ENCODE measurements at places on chromosomes 2 and 18.

- no peak for DNase-seq
Measured at GRCh38 chr18:31493941-31494340, 4.0 kb upstream of the DSG2 start.

DNA sequence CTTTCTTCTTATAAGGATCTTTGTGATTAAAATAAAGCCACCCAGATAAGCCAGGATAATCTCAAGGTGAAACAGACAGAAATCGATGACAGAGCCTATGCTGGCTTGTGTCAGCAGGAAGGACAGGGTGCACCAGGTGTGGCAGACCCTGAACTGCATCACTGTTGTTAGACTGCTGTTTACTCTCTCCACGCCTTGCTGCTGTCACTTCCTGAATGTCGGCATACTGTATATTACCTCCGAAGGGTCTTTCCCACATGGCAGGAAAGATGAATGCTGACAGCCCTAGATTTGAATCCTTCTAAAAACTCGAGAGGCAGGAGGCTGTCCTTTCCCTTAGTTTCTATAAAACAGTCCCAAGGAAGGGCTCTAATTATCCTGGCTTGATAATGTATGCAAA, 18.9 kb upstream of the TMEM163 start:
- no peak for DNase-seq

DNA sequence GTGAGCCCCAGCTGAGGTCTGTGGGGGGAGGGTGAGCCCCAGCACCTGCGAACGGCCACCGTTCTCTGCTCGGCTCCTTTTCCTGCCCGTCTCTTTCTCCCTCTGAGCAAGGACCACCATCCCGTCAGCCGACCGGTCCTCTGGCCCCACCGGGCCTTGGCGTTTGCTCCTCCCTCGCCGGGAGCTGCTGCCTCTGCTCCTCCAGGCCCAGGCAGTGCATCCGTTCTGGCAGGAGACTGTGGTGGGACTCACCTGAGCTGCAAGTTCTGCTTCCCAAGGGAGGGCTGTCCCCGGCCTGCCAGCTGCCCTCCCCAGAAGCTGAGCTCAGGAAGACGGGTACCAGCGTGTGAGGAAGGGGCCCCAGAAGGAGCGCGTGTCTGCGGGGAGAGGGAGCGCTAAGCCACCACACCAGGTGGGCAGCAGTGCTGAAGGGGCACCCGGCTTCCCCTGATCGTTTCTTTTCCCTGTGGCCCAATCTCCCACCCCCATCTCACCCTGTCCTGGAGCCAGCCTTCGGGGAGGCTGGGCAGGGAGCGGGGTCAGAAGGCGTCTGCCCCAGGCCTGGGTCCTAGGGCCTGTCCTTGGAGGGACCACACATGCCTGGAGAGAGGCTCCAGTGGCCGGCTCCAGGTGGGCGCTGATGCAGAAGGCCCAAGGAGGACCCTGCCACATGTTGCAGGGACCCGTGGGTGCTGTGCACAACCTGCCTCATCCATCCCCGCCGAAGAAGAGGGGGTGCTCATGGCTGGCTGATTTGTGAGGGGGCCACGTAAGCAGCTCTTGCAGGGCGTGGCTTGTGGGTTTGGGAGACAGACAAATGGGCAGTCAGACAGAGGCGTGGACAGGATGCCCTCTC, 2.5 kb upstream of the RTP5 start:
- peak; percentile 63 for DNase-seq

DNA sequence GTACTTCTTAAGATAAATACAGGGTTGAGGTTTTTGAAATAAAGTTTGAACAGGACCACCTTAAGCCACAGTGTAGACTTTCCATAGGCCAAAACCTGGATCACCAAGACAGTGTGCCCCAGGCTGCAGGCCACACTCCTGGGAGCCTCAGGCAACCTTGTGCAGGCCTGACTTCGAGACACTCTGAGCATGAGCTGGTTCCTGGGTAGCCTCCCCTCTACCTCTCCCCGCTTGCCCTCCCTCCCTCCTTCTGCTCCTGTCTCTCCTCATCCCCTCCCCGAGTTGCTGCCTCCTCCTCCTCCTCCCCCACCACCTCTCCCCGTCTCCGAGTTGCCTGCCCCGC, 10.6 kb upstream of the PROC start:
- DNase-seq, result no peak

DNA sequence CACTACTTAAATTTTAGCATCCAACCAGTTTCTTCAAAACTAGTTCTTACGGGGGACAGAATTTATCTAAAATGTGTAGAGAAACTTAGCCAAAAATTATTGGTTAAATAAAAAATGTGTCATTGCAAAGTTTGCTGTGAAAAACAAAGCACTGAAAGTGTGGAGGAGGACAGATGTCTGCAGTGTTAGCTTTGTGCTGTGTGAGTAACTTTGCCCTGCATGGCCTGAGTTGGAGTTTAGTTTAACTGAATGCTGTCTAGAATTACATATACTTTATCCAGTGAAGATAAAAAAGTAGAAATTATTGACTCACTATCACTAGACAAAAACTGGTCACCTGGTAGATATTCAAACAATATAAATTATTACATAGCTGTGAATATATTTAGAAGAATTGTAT, 1225.2 kb upstream of the CELF4 start:
- no peak for DNase-seq

DNA sequence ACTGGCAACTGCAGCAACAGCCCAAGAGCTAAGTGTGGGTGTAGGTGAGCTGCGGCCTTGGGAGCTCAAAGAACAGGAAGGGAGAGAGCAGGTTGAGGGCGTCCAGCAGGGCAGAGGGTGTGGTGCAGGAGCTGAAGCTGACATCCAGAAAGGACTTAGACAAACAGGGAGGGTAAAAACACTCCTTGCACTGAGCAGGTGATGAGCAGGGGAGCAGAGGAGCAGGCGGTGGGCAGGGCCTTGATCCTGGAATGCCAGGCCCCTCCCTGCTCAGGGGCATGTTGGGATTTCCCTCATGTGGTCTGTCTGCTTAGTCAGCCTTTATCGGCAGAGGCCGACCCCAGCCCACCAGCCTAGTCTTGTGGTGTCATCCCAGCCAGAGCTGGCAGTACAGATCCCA, 63.6 kb downstream of the VSNL1 start:
- DNase-seq, result no peak

GRCh38 chr2:28735511-28735910, 16.1 kb upstream of the PPP1CB start:
- no peak for DNase-seq

DNA sequence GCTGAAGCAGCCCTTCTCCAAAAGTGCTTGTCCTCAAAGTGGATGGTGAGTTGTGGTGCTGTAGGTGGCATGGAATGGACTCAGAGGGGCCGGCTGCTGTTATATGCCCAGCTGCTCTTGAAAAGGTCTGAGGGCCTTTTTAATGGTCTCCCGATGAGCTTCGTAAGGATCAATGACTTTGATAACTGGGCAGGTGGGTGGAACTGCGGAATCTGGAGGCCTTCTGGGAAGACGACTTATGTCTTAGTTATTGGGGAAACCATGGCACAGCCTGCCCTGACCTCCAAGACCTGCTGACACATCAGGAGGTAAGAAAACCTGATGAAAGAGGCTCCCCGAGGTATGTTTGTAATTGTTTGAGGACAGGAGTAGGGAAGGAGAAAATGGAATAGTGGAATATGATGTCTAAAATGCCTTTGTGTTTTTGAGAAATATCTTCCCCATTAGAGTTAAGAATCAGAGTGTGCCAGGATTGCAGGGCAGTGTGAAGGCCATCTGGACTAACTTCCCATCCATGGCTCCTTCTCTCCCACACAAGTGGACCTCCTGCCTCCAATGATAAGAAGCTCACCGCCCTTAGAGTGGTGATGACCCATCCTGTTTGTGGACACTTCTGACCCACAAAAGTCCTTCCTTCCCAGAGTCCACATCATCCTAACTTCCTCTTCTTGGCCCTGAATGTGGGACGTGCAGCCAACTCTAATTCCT, 236.1 kb downstream of the FHOD3 start:
- no peak for DNase-seq

- DNase-seq, result no peak
Measured at GRCh38 chr18:3911413-3911812, 461.4 kb downstream of the TGIF1 start.

GRCh38 chr2:60838481-60838880, 42.9 kb upstream of the REL start:
- no peak for DNase-seq

DNA sequence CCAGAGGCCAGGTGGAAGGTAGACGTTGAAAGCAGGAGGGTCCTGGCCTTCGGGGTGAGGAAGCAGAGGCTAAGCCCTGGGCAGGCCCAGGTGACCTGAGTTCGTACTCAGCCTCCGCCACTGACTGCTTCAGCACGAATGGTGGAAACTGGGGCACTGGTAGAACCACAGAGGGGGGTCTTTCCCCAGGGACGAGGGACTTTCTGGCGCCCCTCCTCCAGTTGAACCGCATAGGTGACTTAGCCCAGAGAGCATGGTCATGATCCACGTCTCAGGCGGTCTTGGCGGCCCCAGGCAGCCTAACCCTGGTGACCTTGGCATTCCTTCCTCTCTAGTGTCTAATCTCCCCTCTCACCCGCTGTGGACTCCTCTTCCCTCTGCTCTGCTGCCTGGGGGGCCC, 30.2 kb downstream of the INHBB start:
- DNase-seq, result peak; percentile 42

- DNase-seq, result no peak
Measured at GRCh38 chr2:172972005-172972619, 103.5 kb upstream of the MAP3K20 start.

DNA sequence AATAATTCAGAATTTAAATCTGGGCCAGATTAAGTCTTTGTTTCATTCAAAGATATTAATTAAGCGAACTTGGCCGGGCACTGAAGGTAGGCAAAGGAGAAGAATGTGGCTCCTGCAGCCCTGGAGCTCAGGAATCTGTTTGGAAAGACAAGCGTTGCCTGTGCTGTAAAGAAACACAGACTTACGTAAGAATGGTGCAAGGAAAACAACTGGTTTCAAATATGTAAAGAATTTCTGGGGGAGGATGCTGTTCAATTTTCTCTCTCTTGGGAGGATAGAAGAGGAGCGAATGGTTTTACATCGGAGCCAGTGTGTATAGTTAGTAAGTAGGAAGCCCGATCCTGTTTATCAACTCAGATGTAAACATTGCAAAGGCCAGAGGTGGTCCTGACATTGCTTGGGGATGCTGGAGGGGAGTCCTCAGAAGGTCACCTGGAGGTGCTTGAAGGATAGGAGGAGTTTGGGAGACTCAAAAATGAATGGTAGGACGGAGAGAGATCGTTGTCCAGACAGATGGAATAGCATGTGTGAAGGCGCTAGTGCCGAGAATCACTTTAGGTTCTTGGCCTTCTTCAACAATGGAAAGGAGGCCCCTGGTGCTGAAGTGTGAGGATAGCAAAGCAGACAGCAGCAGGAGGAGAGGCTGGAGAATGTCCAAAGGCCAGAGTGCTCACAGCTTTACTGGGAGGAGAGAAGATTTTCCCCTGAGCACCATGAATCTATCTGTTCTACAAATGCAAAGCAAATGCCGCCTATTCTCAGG, 456.1 kb downstream of the LPIN1 start:
- no peak for DNase-seq

DNA sequence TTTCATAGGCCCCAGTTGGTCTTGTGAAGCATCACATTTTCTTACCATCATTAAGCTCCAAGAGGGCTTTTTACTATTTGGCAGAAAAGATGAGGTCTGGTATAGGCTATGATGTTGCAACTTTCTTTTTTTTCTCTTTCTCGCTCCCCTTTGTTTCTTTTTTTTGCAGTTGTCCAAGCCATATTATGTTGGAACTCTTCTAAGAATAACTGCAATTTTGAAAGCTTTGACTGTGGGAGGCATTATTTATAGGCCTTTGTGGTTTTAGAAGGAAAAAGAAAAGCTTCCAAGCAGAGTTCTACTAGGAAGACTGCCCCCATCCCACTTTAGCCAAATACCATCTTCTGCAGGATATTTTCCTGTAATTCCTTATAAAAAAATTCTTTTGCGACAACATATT, 571.6 kb downstream of the ARHGAP15 start:
- no peak for DNase-seq

GRCh38 chr2:215716956-215717355, 281.1 kb upstream of the FN1 start:
- DNase-seq, result no peak

GRCh38 chr18:62979176-62979575, 263.8 kb downstream of the PHLPP1 start:
- no peak for DNase-seq

GRCh38 chr2:25879133-25879730, 945 bp upstream of the ASXL2 start:
- no peak for DNase-seq

- no peak for DNase-seq
Measured at GRCh38 chr2:120301284-120301683, 44.7 kb upstream of the INHBB start.

GRCh38 chr2:227816507-227817294, 3.1 kb downstream of the CCL20 start:
- no peak for DNase-seq

DNA sequence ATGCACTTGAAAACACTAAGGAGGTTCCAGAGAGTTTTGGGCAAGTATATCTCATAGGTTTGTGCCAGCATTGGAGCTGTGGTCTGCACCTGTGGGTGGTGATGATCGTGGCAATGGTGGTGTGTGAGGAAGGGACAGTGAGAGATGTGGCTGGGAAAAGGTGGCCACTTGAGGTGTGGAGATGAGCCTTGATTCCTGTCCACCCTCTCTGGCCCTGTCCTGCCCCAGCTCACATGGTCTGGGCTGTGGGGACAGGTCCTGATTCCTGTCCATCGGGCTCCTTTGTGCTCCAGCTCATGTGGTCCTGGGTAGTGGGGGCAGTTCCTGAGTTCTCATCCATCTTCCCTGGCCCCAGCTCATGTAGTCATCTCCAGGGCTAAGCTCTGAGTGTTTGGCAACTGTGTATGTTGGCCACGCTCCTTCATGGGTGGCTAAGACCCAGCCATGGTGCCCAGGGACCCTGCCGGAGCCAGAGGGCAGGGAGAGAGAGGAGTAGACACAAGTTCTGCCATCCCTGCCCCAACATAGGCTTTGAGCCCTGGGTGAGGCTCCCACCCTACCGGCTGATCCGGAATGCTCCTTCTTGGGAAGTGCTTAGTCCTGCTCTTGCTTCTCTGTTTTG, 294.4 kb upstream of the HDAC4 start:
- DNase-seq, result no peak

DNA sequence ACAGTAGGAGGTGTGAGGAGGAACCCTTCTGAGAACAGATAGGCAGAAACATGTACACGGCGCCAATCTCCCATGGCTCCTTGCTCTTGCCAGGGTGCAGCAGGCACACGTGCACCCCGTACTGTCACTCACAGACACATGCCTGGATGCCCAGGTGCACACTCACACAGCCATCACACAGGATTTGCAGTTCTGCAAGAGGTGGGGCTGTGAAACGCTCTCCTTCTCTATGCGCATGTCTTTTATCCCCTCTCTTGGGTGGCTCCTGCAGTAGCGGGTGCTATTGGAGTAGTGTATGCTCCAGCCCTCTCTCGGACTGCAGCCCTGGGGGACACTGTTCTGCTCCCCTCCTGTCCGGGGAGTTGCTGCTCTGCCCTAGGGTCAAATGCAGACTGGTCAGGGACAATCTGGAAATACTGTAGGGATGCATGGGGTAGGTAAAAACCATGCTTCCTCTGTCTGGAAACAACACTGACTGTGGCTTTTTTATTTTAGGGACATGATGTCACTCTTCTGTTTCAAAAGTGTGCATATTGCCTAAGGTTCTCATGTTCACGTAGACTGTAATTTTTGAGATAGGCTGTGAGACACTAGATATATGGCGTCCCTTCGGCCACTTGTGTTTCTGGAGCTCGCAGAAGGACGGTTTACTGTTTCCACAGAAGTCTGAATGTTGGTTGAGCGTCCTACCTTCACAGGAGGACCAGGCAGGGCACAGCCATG, 118.5 kb downstream of the PRKCE start:
- DNase-seq, result no peak

GRCh38 chr2:221125691-221126090, 446.4 kb downstream of the EPHA4 start:
- DNase-seq, result no peak
